Putamen (tissue), 1 donor: ENCODE measurements at places on chromosomes 7 and 10.

DNA sequence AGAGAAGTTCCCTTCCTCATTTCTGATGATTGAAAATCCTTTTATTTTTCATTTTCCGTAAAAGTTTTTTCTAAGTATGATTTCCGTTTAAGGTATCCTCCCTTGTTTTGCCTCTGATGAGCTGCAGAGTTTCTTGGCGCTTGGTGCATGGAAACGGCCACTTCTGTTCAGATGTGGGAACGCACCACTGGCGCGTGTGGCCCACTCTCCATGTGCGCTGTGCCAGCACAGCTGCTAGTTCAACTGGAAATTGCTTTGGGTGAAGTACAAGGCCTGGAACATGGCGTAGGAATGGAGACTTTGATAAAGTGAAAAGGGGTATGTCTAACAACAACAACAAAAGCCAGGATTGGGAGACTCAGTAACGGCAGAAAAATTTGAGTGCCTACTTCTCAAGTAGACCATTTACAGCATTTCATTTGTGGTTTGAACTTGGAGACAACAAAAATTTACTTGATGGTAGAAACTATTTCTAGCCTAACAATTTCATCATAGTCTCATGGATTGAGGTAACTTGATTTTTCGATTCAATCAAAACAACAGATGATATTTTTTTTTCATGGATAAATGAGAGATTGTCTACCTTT, 364.2 kb downstream of the SUGCT start:
- DNase-seq = no peak

- no peak for DNase-seq
These were observed 5.2 kb upstream of the APBB1IP start for GRCh38 chr10:26432938-26433337.

- DNase-seq = no peak
These were observed 9.8 kb upstream of the GRB10 start for GRCh38 chr7:50792342-50793119.

DNA sequence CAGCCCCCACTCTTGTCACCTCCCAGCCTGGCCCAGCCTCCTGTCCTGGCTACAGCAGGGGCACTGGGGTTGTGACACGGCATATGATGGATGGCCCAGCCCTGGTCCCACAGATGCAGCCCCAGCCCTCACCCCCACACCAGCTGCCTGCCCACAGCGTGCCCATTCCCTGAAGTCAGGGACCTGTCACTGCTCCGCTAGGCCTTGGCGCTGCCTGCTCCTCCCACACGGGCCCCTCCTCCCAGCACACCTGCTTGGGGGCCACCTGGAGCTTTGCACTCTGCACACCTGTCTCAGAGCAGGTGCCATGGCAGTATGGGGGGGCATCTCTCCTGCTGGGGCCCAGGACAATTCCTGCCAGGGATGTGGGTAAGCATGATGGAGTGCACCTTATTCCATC, 3.5 kb downstream of the GCK start:
- no peak for DNase-seq

DNA sequence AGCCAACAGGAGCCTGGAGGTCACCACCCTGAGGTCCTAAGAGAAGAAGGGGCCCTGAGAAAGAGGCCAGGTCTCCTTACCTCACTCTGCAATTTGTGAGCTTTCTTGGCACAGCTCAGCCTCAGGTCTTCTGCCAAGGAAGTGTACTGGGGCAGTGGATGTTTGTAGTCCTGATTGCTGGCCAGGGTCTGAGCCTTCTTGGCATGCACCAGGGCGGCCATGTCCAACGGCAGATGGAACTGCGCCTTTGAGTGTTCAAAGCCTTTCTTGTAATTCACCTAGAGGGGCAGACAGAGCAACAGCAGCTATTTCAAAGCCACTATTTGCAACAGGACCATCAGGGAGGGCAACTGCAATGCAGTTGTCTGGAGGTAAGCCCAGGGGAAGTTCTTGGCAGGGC, 51.7 kb downstream of the NRAP start:
- DNase-seq = peak; percentile 53

DNA sequence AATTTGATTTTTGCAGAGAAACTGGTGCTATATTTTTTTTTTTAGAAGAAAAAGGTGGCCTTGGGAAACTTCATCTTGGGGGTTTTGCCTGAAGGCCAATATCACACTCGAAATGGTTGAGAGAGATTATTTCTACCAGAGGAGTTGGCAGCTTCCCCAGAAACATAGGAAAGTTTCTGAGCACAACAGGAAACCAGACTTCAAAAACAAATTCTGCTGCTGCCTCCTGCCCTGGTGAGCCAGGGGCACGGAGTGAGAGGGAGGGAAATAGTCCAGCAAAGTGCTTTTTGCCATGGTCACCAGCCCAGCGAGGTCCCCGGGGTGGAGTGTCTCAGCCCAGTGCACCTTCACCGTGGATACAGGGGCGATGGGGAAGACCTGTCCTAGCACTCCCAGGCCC, 61.1 kb downstream of the FOXI2 start:
- DNase-seq = no peak

GRCh38 chr7:100642534-100642907, 1.2 kb upstream of the TFR2 start:
- DNase-seq = no peak

- DNase-seq = no peak
These were observed 3.3 kb upstream of the LRRC27 start for GRCh38 chr10:132328738-132329137.

DNA sequence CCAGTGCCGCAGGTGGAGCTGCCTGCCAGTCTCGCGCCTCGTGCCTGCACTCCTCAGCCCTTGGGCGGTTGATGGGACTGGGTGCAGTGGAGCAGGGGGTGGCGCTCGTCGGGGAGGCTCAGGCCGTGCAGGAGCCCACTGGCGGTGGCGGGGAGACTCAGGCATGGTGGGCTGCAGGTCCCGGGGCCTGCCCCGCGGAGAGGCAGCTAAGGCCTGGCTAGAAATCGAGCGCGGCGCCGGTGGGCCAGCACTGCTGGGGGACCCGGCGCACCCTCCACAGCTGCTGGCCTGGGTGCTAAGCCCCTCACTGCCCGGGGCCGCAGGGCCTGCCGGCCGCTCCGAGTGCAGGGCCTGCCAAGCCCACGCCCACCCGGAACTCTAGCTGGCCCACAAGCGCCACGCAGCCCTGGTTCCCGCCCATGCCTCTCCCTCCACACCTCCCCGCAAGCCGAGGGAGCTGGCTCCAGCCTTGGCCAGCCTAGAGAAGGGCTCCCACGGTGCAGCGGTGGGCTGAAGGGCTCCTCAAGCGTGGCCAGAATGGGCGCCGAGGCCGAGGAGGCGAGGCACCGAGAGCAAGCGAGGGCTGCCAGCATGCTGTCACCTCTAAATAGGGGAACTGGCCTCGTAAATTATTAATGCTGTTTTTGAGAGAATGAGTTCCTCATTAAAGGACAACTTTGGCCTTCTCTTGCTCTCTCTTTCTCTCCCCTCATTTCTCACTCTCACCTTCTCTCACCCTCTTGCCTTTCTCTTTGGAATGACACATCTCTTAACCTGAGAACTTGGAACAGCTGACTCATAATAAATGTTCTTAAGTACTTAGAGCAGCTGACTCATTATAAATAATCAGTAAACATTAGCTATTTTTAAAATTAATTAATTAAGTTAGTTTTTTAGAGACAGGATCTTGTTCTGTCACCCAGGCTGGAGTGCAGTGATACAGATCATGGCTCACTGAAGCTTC, 4.9 kb downstream of the ACADSB start:
- no peak for DNase-seq

DNA sequence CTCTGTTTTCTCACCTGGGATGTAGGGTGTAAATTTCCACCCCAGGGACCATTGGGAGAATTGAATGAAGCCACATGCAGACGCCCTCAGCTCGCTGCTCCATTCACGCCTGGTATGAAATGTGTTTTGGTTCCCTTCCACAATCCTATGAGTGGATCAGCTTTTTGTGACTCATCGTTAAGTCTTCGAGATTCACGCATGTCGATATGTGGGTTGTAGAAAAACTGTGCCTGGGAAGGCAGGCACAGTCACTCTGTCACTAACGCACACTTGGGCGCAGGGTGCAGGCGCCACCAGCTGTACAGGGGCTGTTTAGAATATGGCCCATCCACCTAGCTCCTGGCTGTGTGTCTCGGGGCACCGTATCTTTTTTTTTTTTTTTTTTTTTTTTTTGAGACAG, 64.2 kb upstream of the SH2B2 start:
- peak; percentile 64 for DNase-seq

GRCh38 chr7:127943541-127944521, 87.4 kb downstream of the LRRC4 start:
- DNase-seq = peak; percentile 89

DNA sequence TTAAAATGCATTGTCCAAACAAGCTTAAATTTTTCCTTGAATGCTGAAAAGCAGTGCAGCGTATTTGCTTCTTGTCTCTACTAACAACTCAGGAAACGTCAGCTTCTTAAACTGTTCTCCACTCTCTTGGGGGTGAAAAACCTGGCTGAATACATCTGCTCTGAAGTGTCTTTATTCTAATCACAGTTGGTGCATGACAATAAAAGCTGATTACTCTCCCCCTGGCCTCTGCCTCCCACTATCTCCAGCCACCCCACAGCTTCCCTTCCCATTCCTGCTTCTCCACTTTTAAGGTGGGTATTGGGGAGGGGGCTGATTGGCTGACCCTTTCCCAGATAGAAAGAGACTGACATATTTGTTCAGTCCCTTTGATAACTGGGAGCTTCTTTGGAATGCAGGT, 456.0 kb downstream of the SORCS1 start:
- DNase-seq = no peak

GRCh38 chr10:67978749-67979148, 94.3 kb downstream of the SIRT1 start:
- DNase-seq = no peak

DNA sequence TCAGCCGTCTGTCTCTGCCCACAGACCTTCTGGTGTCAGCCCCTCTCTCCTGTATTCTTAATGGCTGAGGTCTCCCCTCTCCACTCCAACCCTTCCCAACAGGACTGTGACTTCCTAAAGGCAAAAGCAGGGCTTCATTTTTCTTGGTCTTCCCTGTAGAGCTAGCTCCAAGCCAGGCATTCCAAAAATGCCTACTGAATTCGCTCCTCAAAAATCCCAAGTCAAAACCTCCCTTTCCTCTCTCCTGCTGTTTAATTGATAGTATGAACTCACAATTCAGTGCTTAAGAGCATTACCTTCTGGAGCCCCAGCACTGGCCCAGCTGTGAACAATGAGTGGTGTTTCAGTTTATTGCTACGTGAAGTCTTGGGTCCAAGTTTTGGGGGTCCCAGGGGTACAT, 628.4 kb downstream of the PARD3 start:
- DNase-seq = no peak

- DNase-seq = no peak
These were observed 66.0 kb downstream of the RSU1 start for GRCh38 chr10:16751244-16751643.

- DNase-seq = no peak
These were observed 127.7 kb downstream of the PRKG1 start for GRCh38 chr10:51201947-51202346.

DNA sequence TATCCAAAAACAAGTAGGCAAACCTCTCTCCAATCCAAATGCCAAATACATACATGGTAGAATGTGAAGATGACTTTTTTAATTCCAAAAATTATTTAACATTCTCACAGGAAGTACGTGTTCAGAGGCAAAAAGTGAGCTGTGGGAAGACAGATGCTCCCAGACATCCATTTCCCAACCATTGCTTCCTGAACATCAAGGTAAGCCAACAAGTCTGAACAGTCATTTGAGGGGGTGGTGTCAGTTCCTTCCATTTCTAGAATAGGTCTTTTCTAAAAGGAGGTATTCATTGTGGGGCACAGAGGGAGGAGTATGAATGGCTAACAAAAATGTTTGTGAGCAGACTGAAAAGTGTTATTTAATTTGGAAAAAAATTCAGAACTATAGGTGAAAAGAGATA, 49.1 kb downstream of the OSBPL3 start:
- no peak for DNase-seq

- DNase-seq = peak; percentile 3
These were observed 645.7 kb downstream of the ANKRD7 start for GRCh38 chr7:118870187-118870586.

DNA sequence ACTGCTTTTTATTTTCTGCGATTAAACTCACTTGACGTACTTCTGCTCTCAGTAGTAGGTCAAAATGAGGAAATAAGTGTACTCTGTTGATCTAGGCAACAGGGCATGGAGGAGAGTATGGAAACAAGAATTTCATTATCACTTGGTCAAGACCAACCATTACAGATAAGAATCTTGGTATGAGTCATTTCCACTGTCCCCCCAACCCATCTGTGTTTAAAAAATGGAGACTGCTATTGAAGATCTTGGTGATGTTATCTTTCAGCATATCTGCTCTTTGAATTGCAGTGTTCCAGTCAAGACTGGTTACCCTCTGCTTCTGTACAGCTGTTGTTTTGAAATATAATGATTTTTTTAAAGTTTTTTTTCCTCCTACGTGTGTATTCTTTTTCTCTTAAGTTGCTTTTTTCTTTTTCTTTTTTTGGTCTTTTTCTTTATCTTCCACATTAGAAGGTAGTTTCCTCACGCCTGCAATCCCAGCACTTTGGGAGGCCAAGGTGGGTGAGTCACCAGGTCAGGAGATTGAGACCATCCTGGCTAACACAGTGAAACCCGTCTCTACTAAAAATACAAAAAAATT, 11.7 kb downstream of the STAM start:
- DNase-seq = no peak

DNA sequence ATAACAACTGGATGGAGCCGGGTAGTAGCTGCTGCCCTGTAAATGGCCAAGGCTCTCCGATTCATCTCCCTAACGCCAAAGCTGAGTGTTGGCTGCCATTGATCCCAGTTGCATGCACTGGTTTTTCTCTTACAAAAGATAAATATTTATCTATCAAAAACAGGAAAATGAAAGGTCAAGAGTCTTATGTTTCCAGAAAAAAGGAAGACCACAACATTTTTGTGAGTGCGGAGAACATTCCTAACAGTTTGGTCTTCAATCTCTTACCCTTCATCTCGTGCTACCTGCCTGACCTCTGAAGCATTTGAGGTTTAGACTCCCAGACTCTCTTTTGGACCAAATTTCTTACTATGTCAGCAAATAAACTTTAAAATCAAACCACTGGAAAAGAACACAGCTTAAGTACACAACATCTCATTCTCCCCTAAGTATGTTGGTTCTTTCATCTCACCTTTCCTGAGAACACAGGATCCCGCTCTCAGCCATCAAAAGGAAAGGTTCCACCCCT, 61.6 kb downstream of the SORBS1 start:
- DNase-seq = no peak

DNA sequence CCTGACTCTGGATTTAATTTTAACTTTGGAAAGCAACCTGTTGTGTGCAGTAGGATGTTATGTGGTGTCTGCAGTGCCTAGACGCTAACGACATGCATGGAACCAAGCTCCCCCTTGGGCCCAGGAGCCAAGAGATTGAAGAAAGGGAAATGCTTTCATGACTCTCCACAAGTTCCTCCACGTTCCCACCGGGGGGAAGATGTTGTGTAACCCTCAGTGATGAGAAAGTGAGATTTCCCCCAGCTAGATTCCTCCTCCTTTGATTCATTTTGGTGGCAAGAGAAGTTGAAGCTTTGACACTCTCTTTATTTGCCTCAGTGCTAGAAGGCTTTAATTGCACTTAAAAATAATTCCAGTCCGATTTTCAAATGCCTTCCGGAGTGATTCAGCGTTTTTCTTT, 157.9 kb upstream of the INSYN2A start:
- no peak for DNase-seq
